ENCODE measurements at places on chromosomes 3 and 15. TPM values are rescaled to one million over a fixed set of nuclear protein-coding genes. Genes with fewer than 3 reads are reported as not detected.

SLC24A5 gene
- total RNA-seq = not detected

CHRNA7 gene
- total RNA-seq = 8.8 TPM

CSPG4 gene
- 6.6 TPM for total RNA-seq

SLC38A3 gene
- total RNA-seq = 8.1 TPM

DNAH12 gene
- total RNA-seq = 1.6 TPM

PLSCR5 gene
- not detected for total RNA-seq

All from parietal lobe (tissue), 2 donors.